NCI-H510A (cell line): ENCODE measurements at places on chromosomes 11 and 22.

GRCh38 chr22:23079814-23080521 lies 9.6 kb downstream of the GNAZ start:
- no peak for DNase-seq

- DNase-seq: peak; percentile 44
These were observed 1.2 kb downstream of the KMT2A start for GRCh38 chr11:118437208-118438125.

- no peak for DNase-seq
These were observed 62.6 kb downstream of the EFCAB6 start for GRCh38 chr22:43749473-43749872.

- no peak for DNase-seq
These were observed 518.0 kb downstream of the DLG2 start for GRCh38 chr11:85109141-85109540.

- no peak for DNase-seq
These were observed 4.7 kb upstream of the TTC36 start for GRCh38 chr11:118522571-118523072.

DNA sequence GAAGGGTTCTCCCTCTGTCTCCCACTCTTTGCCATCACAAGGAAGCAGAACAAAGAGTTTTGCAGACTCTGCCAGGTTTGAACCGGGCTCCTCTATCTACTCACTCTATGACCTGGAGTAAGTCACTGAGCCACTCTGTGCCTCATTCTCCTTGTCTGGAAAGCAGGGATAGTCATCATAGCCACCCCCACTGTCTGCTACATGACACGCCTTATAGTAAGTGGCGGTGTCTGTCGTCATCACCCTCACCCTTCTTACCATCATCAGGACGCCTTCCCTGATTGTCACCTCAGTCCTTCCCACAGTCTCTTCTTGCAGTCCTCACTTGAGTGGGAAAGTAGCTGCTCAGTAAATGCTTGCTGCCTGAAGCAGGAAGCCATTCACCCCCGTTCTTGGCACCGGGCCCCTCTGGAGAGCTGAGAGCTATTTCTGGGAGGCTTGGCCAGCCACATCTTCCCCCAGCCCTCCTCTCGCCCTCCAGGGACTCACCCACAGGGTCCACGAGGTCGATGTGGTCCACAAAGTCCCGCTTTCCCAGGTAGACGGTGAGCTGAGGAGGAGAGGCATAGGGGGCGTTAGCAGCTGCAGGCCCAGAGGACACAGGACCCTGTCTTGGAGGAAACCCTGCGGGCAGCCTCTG lies 46.4 kb downstream of the TPBGL start:
- no peak for DNase-seq

GRCh38 chr11:106477776-106478175 lies 400.3 kb downstream of the AASDHPPT start:
- no peak for DNase-seq

GRCh38 chr11:6622261-6623171 lies 3.3 kb upstream of the TPP1 start:
- peak; percentile 6 for DNase-seq

DNA sequence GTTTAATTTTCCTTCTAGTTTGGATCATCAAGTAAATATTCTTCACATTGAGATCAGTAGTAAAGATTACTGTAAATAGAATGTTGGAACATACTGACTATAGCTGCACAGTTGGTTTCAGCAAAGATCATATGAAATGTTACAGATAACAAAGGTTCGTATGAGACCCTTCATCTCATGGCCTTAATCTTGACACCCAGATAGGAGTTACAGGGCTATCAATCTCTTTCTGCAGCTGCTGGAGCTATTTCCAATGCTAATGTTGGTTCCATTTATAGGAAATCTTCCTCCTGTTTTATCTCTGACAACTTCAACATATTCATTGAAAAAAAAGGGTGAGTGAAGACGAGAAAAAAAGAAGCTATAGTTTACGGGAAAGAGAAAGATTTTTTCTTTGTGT lies 495.6 kb downstream of the JRKL start:
- DNase-seq: no peak

DNA sequence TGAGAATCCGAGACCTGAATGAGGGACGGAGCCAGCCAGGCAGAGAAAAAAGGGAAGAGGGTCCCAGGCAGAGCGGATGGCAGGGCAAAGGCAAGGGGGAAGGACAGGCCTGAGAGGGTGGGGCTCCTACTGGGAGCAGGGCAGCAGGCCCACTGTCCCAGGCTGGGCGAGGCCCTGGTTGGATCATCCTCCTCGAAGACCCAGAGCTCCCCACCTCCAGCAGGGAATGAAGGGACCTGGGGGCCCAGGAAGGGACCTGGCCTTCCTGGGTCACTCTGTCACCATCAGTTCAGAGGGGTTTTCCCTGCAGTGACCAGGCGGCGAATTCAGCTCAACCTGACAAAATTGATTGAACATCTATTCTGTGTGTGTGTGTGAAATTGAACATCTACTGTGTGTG lies 4.0 kb downstream of the CD5 start:
- no peak for DNase-seq

DNA sequence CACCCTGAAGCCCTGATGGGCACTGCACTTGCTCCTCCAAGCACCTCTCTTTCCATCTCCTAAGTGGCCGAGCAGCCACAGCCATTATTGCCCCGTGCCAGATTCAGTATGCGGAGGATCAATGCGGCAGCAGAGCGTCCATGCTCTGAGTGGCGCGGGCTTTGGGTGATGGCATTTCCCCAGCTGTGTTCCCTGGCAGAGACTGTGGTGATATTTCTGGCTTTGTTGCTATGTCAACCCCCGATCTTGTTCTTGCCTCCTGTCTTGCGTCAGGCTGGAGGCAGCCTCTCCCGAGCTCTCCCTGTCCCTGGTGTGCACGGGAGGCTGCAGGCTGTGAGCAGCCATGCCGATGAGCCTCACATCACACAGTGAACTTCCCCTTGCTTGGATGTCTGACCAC lies 1018.6 kb downstream of the TBC1D22A start:
- DNase-seq: no peak

DNA sequence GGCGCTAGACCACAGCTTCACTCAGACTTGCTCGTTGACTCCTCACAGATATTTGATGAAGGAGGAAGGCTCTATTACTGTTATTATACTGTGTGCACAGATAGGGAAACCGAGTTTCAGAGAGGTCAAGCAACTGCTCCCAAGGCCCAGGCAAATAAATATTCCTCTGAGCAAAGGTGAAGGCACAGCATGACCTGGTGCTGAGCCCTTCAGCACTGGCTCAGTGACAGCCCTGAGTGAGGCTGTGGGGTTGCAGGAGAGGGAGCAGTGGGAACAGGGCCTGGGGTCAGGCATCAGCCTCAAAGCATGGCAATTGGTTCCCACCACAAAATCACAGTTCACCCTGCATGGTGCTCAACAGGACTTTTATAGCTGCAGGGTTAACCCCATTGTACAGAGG lies 7.1 kb downstream of the POLR3H start:
- DNase-seq: no peak

DNA sequence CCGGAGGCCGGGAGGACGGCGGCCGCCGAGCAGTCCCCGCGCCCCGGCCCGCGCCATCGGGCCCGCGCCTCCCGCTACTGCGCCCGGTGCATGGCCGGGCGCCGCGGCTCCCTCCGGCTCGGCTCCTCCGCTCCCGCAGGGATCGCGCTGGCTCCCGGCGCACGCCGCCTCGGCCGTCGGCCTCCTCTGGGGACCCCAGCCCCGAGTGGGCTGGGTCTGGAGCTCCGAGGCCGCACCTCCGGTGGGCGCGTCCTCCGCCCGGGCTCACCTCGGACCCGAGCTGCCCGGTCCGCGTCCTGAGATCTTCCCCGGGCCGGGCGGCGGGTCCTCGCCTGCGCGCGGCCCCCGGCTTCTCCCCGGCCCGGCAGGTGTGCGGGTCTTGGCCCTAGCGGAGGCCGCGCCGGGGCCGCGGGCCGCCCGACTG lies 251 bp downstream of the SHISA8 start:
- no peak for DNase-seq

GRCh38 chr22:20656902-20657836 lies 116.7 kb upstream of the SERPIND1 start:
- no peak for DNase-seq

DNA sequence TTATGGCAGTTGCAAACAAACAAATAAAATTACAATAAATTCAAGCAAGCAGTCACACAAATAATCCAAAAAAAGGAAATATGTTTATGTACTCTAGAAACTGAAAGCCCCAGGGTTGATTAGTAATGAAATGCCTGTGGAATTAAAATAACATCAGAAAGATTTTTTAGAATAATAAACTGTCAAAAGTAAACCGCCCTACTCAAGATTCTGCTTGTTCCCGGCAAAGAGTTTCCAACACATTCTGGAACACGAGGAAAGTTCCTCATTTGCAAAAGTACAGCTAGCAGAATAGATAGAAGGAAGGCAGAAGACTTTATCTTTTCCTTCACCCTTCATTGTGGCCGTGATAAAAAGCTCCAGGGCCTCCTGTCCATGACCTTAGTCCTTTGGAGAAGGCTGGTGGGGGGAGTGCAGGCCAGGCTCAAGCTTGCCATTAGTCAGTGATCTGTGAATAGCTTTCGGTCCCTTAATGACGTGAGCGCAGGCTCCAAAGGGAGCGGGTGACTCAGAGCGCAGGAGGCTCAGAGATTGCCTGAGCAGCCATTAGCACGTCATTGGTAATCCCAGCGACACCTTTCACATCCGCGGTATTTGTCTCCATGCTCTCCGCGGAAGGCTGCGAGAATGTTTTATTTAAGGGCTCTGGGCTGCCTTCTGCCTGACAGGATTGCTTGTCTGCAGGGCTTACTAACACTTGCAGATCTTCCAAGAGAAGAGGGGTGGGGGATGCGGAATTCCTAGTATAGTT lies 458.3 kb downstream of the METTL15 start:
- no peak for DNase-seq

DNA sequence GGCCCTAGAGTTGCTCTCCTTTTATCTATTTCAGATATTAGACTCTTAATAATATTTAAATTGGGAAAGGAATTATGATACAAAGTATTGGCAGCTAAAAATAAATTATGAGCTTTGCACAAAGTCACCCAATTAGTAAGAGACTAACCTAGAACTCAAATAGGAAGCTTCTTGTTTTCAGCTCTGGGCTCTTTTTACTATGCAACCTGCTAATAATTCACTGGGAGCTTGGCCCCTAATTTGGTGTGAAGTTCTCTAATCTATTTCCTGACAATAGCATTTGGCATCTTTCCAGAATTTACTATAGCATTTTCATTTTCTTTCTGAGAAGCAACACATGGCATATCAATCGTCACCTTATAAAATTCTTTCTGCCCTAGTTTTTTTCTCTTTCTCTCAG lies 727.7 kb upstream of the ANO5 start:
- no peak for DNase-seq

DNA sequence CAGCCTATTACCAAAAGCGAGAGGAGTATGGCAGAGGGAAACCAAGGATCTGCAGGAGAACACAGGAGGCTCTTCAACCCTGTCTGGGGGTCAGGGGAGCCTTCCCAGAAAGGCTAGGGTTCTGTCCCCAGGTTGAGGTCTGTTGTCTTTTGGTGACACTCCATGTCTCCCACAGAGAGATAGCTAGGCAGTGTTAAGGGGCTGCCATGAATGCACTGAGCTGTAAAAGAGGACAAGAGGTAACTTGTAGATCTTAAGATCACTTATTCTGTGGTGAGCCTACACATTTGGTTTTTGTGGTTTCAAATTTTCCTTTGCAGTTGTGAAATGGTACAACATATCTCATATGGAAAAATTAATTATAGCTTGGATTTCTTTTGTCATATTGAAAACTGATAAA lies 6.0 kb upstream of the ACER3 start:
- DNase-seq: no peak

DNA sequence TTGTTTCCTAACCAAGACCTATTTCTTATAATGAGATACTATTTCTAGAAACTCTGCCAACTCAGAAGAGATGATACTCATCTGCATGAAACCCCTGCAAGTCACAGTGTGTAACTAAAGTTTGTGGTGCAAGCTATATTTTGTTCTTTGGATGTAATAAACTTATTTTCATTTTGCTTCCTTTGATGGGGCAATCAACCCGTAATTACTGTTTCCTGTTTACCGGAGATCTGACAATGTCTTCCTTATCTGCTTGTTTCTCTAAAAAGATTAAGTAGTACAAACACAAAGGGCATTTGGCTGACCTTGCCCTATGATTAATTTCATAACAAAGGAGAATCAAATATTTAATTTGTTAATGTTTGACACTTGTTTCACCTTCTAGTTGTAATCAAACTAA lies 846.6 kb upstream of the ANO3 start:
- no peak for DNase-seq

DNA sequence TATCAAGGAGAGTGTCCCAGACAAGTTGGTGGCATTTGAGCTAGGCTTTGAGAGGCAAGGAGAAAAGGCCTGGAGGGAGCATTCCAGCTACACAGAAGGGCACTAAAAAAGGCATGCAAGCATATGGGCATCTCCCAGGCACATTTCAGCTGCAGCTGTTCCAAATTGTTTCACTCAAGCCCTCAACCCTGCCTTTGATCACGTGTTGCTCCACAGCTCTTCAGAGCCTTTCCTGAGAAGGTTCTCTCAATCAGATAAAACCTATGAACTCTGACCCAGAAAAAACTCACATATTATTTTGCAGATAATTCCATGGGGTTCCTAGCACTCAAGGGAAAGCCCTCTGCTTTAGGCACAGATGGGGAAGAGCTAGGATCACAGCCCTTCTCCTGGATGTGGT lies 24.4 kb upstream of the HSPA8 start:
- no peak for DNase-seq

DNA sequence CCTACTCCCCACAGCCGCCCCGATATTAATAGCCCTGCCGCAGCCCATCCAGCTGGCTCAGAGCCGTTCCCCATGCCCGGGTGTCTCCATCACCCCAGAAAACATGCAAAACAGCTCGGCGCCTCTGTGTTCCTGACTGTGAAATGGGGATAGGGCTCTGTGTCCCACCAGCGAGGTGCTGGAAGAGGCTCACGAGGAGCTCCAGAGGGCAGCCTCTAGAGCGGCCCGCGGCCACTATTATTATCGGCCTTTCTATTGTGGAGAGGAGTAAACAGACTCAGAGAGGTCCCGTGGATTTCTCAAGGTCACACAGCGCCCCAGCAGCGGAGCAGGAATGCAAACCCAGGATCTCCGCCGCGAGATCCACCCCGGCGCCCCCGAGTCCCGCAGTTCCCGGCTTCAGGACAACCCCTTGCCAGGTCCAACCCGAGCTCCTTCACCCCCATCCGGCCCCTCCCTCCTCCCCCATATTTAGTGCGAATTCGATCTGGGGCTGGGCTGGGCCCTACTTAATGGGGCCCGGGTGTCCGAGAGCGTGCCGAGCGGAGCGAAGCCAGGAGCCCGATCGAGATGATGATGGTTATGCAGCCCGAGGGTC lies at the start of gene ACTN3:
TSS of gene ACTN3 (plus strand) at position 536 of the 598 bp plus-strand sequence. CDS start at position 571, 35 bp downstream.
- DNase-seq: no peak

- DNase-seq: no peak
These were observed 10.0 kb downstream of the FADS1 start for GRCh38 chr11:61806785-61807184.

GRCh38 chr11:16960250-16960649 lies 54.0 kb downstream of the PLEKHA7 start:
- no peak for DNase-seq
